ENCODE measurements at places on chromosomes 12 and 14. TPM values are rescaled to one million over a fixed set of nuclear protein-coding genes. Genes with fewer than 3 reads are reported as not detected.

DNA sequence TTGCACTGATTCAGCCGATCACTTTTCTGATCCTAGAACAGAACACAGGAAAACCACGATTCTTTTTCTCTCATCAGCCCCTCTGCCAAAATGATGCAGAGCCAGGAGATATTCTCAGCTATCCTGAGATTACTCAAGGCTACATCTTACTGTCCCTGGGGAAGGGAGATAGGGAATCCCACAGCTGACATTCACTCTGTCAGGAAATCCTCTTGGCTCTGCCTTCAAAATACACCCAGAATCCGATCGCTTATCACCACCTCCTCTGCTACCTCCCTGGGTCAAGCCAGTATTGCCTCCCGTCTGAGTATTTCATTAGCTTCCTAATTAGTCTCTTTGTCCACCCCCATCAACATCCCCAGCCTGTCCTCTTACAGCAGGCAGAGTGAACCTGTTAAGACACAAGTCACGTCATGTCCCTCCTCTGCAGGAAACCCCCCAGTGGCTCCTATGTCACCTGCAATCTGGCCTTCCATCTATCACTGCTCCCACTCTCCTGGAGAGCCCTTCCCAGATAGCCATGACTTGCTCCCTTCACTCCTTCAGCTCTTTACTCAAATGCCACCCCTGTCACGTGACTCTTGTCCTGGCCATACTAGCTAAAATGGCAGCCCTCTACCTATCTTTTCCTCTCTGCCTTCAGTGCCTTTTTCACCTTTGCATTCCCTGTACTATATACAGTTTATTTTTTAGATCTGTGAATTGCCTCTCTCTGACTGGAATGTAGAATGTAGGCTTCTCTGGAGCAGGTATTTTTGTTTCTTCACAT lies 70.3 kb downstream of the GALNT4 start:
- DNase-seq, result no peak

DNA sequence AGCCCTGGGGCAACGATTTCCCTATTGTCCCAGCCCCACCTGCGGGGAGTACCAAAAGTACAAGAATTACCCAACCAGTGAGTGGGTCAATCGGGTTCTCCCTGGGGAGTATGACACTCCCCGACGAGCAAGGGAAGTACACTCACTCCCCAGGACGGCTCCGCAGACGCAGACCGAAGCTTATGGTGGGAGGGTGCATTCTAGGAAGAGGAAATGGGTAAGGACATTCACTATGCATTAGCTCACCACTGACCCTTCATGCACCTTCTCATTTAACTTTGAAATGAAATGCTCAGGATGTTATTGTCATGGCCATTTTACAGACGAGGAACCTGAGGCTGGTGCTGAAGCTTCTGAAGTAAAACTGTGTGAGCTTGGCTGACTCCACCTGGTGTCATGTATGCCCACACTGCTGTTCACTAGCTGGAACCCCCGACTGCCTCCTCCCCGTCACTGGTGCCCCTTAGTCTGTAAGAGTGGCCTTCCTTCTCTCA lies 45.8 kb upstream of the TMED10 start:
- DNase-seq, result peak; percentile 27

- DNase-seq, result no peak
These were observed 12.2 kb downstream of the CHURC1 start for GRCh38 chr14:64926398-64926995.

DNA sequence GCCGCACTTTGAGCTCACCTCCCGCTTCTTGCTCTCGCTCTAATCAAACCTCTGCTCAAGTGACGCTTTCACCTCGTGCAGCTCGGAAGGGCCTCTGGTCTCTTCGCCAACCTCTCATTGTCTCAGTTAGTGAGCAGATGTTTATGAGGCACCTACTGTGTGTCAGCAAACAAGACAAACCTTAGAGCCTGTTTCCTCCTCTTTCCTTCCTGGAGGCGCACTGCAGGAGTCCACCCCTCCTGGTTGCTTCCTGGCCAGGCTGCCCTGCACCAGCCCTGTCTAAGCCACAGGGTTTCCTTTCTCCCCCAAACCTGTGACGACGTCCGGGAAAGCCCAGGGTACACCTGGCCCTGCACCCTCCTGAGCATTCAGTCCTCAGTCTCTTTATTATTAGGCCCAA lies 84.2 kb downstream of the PHETA1 start:
- no peak for DNase-seq

- no peak for DNase-seq
These were observed 17.6 kb upstream of the CEBPE start for GRCh38 chr14:23136566-23137133.

GRCh38 chr14:63174760-63175191 lies 29.5 kb upstream of the RHOJ start:
- DNase-seq, result peak; percentile 18

KRT82 gene
- total RNA-seq, result not detected

DNA sequence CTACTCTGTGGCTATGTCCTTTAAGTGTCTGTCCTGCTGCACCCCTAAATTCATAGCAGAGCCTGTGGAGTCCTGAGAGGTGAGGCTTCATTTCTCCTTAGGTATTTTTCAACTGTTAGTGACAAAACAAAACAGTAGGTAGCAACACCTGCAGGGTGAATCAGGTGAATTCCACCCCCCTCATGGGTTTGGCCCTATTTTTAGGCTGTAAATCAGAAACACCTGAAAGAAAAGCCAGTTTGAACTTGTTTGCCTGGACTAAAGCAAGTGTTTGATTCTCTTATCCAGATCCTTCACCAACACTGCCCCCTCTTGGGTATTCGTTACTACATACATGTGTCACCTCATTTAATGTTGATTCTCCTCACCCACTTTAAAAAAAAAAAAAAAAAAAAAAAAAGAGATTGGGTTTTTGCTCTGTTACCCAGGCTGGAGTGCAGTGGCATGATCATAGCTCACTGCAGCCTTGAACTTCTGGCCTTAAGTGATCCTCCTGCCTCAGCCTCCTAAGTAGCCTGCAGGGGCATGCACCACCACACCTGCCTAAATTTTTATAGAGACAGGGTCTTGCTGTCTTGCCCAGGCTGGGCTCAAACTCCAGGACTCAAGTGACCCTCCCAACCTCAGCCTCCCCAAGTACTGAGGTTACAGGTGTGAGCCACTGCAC lies 10.3 kb downstream of the TBPL2 start:
- DNase-seq, result peak; percentile 62

DNA sequence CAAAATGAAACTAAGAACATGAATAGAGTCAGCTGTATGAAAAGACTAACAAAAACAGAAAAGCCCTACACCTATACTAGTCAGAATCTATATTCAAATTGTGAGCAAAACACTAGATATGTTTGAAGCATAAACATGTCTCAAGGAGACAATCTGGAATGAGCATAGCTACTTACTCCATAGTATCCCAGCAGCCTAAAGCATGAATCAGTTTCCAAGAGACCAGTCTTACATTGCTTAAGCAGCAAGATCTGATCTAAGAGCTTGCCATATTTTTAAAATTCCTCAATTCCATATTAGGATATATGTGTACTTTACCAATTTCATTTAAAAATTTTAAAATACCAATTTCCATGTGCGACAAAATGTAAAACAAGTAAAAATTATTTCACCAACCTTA lies 7.7 kb downstream of the CAPS2 start:
- no peak for DNase-seq

DNA sequence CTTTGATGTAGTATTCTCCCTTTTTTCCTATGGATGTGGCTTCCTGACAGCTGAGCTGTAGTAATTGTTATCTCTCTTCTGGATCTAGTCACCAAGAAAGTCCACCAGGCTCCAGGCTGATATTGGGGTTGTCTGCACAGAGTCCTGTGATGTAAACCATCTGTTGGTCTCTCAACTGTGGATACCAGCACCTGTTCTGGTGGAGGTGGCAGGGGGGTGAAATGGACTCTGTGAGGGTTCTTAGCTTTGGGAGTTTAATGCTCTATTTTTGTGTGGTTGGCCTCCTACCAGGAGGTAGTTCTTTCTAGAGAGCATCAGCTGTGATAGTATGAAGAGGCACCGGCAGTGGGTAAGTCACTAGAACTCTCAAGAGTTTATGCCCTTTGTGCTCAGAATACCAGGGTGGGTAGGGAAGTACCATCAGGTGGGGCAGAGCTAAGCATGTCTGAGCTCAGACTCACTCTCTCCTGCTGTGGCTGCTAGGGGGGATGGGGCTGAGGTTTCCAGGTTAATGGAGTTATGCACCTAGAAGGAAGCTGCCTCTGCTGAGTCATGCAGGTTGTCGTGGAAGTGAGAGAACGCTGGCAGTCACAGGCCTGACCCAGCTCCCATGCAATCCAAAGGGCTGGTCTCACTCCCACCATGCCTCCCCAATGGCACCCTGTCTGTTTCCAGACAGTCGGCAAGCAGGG lies 3.0 kb upstream of the TAS2R14 start:
- peak; percentile 63 for DNase-seq

- DNase-seq, result no peak
These were observed 33.1 kb downstream of the DAAM1 start for GRCh38 chr14:59221568-59221967.

GRCh38 chr14:73913256-73913655 lies 26.6 kb downstream of the ZNF410 start:
- DNase-seq, result no peak

ASCL1 gene
- not detected for total RNA-seq

GRCh38 chr14:54782751-54783659 lies 119.6 kb downstream of the GCH1 start:
- no peak for DNase-seq

HVCN1 gene
- 1.6 TPM for total RNA-seq

- peak; percentile 10 for DNase-seq
These were observed 49.9 kb downstream of the FUT8 start for GRCh38 chr14:65462411-65462810.

GRCh38 chr14:71155743-71156142 lies 248.5 kb downstream of the PCNX1 start:
- no peak for DNase-seq

- no peak for DNase-seq
These were observed 69.9 kb downstream of the RASSF3 start for GRCh38 chr12:64680235-64680634.

GRCh38 chr12:19165451-19165850 lies 35.9 kb downstream of the PLEKHA5 start:
- no peak for DNase-seq

DNA sequence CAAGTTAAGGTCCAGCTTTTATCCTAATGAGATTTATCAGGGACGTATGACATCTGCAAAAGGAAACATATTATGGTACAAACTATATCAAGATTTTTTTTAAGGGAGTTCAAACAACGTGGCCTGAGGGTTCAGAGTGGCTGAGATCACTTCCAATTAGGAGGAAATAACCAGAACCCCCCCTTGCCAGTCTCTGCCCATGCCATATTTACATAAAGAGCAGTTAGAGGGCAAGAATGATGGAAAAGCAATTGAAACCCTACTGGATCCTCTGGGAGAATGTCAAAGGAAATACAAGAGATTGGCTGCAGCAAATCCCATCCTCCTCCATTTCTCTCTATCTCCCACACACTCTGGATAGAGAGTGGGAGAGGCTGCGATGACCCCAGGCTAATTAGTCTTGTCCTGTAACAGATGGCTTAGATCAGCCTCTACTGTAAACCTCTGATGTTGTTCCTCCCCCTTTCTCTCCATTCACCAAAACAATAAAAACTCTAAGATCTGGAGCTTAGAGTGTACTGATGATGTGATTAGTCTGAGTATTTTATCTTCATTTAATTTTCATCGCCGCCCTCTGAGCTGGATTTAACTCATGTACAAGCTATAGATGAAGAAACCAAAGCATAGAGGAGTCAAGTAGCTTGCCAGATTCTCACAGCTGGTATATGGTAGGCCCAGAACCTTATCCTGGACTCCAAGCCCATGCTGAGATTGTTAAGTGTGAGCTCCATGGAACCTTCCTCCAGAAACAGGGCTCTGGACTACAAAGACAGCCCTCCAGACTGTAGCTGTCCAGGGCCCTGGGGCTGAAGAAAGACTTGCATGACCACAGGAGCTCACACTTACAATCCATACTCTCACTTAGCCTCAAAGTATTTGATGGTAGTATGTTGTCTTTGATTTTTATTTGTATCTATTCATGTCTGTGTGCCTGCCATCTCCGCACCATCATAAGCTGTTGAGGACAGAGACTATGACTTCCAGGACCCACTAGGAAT lies 54.1 kb upstream of the GNG2 start:
- DNase-seq, result no peak

DNA sequence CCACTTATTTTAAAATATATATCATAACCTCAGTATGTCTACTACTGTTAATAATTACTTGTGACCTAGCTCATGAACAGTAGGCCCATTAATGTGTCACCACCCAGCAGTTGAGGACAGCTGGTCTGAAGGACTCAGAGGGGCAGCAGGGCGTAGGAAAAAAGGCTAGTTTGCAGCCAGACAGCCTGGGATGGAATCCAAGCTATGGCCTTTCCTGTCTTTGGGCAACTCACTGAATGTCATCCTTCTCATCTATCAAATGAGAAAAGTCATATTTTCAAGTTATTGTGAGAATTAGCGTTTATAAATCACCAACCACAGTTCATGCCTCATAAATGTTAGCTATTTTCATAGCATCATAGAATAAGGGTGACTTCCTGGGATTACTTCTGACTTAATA lies 12.3 kb downstream of the DENND5B start:
- no peak for DNase-seq

TSPAN11 gene
- 1.8 TPM for total RNA-seq

DNA sequence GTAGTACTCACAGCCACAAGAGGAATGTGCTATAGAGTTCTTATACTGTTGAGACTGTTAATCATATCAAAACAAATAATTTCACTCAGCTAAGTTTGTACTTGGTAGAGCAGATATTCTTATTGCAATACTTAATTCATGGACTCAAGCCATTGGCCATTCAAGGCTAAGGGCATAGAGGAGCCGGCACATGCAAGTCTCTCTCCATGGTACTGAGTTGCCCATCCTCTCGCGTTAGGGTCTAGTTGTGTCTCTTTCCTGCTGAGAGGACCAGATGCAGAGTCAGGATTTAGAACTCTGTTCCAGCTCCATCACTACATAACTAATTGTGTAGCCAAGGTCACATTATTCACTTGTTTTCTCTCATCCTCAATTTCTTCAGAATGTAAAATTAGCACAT lies 14.4 kb upstream of the TUNAR start:
- no peak for DNase-seq

VRTN gene
- not detected for total RNA-seq

C12orf56 gene
- total RNA-seq, result not detected

- DNase-seq, result peak; percentile 73
These were observed at the start of gene ADCK1 for GRCh38 chr14:77799863-77800730. ADCK1 (plus strand) TSS chr14:77800109; CDS start chr14:77818979, 18,870 bp downstream.

CPNE8 gene
- 0.62 TPM for total RNA-seq

GRCh38 chr12:53456654-53457366 lies 4.9 kb downstream of the PCBP2 start:
- no peak for DNase-seq

Measured in H4 (cell line).